ENCODE measurements at places on chromosomes 7 and 10.

DNA sequence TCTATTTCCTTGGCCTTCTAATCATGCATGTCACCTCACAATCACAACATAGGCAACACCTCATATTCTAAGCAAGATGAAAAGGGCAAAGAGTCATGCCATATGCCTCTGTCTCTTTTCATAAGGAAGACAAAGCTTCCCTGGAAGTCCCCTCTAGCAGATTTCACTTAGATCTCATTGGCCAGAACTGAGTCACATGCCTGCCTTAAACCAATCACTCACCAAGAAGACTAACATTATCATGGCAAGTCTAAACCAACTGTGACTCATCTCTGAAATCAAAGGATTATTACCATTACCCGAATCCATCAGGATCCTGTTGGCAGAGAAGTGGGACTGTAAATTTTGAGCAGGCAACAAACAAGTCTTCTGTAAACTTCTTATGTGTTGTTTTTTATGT, 27.8 kb downstream of the CAV1 start:
- no peak overlapping the region for H3K4me3 ChIP-seq
- no peaks in the 10 kb centered on the region for H3K27me3 ChIP-seq
- H3K36me3 ChIP-seq: no peaks in the 10 kb centered on the region
- no peak for DNase-seq

DNA sequence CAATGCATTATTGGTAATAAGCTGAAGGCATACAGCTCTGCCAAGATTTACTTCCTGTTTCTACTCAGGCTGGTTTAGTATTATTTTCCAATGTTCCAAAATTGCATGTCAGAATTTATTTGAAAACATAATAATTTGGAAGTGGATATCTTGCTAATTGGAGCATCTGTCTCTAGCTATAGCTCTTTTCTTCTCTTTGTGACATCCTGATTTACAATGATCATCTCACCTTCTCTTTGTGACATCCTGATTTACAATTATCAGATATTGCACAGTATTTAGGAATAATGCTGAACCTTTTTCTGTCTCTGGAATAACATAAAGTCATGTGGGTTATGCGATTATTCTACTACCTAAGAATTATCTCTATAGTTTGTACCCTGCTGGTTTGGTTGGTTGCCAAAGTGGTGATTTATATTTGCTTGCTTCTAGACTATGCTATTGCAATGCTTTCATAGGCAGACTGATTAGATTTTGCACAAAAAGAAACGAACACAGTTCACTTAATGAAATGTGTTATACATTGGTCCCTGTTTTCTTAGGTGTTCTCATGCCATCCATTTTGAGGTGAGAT, 44.3 kb upstream of the CABCOCO1 start:
- H3K36me3 ChIP-seq: no peaks in the 10 kb centered on the region
- H3K4me3 ChIP-seq: no peak overlapping the region
- DNase-seq: no peak
- no peak overlapping the region for H3K27ac ChIP-seq
- no peaks in the 10 kb centered on the region for H3K27me3 ChIP-seq

- H3K4me1 ChIP-seq: no peaks in the 10 kb centered on the region
- H3K36me3 ChIP-seq: no peaks in the 10 kb centered on the region
- H3K4me3 ChIP-seq: no peak overlapping the region
- H3K27me3 ChIP-seq: no peaks in the 10 kb centered on the region
- DNase-seq: no peak
Observed at GRCh38 chr7:30921540-30922401, 10.1 kb downstream of the AQP1 start.

DNA sequence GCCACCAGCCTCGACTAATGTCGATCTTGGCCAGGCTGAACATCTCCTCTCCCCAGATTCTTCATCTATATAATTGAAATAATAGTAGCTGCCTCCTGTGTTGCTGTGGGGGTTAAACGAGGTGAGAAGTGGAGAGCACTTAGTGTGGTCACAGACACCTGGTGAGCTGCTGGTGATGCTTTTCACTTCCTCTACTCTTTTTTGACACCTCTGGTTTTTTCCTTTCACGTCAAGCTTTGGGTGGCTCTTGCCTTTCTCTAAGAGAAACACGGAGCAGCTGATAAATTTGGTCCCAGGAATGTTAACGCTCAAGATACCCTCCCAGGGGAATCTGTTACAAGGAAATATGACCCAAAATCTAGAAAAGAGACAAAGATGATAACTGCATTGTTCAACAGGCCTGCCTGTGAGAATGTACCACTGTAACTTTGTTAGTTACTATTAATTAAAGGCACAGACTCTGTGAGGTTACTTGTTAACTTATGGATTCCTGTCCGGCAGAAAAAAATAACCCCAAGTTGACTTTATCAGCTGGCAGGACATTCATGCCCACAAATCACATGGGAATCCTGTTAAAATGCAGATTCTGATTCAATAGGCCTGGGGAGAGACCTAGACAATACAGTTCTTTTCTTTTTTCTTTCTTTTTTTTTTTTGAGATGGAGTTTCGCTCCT, 9.5 kb upstream of the NPFFR1 start:
- no peaks in the 10 kb centered on the region for H3K36me3 ChIP-seq
- peaks cover 26% of the 10 kb centered on the region for H3K4me1 ChIP-seq
- no peak overlapping the region for H3K4me3 ChIP-seq
- peak; percentile 34 for DNase-seq
- H3K27ac ChIP-seq: no peak overlapping the region
- H3K27me3 ChIP-seq: no peaks in the 10 kb centered on the region

DNA sequence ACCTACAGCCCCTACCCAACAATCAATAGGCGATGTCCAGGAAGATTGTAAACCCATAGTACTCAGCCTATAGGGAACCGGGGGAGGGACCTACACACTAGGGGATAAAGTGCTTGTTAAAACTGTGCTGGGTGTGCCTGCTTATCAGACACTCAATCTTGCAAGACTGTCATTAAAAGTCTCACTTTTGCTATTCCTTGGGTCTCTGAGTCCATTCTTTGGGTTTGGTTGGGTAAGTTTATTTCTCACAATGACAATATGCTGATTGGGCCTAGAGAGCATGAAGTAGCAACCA, 45.6 kb downstream of the PTPRE start:
- no peak for DNase-seq
- no peak overlapping the region for H3K4me3 ChIP-seq
- H3K27ac ChIP-seq: no peak overlapping the region
- H3K4me1 ChIP-seq: no peaks in the 10 kb centered on the region
- H3K27me3 ChIP-seq: no peaks in the 10 kb centered on the region
- H3K36me3 ChIP-seq: no peaks in the 10 kb centered on the region
